ENCODE measurements at places on chromosomes 5 and 9.

GRCh38 chr9:125189011-125189360 lies 617 bp downstream of the PPP6C start:
- DNase-seq = no peak

GRCh38 chr9:125674981-125675973 lies 31.7 kb downstream of the MAPKAP1 start:
- DNase-seq = no peak

GRCh38 chr9:91867740-91868139 lies 82.3 kb downstream of the ROR2 start:
- DNase-seq = no peak

GRCh38 chr5:176564002-176564401 lies 14.9 kb downstream of the CDHR2 start:
- DNase-seq = no peak

DNA sequence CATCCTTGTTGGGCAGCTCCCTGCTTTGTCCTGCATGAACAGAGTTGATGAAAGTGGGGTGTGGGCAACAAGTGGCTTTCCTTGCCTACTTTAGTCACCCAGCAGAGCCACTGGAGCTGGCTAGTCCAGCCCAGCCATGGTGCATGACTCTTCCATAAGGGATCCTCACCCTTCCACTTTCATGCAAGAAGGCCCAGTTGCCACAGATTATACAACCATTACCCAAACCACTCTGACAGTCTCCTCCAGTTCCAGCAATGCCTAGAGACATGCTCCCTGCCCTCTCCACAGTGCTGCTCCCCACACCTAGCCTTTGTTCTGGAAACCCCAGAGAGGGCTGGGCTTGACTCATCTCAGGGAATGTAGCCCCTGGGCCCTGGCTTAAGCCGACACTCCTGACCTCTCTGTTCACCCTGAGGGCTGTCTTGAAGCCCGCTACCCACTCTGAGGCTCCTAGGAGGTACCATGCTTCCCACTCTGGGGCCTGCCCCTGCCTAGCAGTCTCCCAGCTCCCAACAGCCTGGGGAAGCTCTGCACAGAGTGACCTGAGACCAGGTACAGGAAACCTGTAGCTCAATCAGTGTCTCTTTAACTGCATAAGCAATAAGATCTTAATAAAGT lies 3.9 kb downstream of the SLC35A4 start:
- no peak for DNase-seq

- DNase-seq = no peak
Observed at GRCh38 chr5:98339141-98339848, 434.2 kb upstream of the RGMB start.

GRCh38 chr9:34863426-34863825 lies 94.7 kb upstream of the PHF24 start:
- no peak for DNase-seq

Measured in NCI-H1694 treated with DMSO at 0.1 percent for 48 hours (cell line).